ENCODE measurements at places on chromosomes 11 and 22.

- DNase-seq: no peak
Measured at GRCh38 chr22:45831394-45831793, 145.6 kb downstream of the WNT7B start.

DNA sequence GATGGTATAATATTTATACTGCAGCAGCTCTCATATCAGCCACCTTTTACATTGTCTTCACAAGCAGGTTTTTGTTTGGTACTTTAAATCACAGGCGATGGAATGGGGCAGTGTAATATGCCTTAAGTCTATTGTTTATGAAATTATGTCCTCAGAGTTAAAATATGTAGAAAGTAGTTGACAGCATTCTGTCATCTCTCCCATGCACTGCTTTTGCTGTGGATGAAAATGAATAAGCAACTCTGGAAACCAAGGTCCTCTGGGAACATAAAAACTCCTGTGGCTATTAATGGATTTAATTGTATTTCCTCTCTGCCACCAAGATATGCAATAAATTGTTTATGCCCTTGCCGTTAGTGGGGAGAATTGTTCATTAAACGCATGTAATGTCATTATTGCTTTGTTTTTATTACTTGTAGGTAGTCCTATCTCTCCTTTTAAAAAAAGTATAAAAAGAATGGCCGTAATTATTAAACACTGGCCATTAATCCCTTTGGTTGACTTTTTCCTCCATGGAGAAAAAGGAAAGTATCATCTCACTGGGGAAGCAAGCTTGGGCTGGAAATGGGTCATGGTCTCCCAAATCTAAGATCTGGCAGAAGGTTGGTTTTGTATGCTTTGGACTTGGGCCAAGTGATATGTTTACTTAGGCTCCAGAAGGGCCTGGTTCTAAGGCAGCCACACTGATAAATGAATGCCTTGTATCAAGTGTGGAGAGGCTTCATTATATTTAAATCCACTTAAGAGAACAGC, 13.1 kb downstream of the PACS1 start:
- DNase-seq: no peak

DNA sequence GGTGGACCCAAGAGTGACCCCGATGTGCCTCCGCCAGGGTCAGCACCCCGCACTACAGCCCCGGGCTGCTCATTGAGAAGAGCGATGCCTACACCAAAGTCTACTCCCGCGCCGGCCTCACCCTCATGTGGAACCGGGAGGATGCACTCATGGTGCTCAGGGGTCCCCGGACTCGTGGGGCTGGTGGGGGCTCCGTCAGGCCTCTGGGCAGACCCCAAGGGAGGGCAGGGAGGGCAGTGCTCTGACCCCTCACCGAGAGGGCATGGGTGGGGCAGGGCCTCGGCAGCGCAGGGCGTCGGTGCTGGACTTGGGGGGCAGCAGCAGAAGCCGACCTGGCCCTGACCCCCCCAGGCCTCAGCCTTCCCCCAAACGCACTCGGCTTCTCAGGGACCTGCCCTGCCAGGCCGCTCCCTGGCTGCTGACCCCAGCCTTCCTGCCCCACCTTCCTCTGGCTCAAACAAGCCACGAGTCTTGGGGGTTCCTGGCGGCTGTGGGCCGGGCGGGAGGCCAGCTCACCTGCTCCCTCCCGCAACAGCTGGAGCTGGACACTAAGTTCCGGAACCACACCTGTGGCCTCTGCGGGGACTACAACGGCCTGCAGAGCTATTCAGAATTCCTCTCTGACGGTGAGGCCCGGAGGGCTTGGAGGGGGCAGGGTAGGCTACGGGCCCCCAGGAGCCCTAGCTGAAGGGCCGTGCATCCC, 2.9 kb downstream of the MUC2 start:
- no peak for DNase-seq

- DNase-seq: no peak
Measured at GRCh38 chr11:111540937-111541253, 375 bp downstream of the LAYN start.

GRCh38 chr11:133078591-133079404, 453.5 kb downstream of the OPCML start:
- DNase-seq: no peak

DNA sequence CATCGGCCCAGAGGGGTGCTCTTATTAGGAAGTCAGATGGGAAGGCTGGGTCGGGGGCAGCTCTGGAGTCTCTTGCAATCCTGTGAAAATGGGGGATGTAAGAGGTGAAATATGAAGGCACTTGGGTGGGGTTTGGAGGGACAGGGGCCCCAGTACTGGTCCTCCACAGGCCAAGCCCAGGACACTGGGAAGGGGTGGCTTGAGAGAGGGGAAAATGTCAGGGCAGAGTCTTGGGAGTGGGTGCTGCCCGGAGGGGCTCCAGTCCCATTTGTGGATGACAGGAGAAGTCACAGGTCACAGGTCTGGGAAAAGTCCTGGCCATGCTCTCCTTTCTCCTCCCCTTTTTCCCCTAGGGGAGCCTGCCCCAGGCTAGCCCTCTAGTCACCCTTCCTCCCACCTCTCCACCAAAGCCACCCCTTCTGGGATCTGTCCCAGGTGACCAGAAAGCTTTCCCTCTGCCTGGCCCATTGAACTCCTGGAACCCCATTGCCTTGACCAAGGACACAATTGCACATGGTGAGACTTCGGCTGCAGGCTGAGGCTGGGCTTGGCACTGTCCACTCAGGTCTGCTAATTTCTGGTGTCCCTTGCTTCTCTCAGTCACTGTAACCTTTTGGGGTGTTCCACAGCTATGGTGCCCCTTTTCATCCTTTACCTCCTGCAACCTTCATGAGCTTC, 1465.0 kb downstream of the TBC1D22A start:
- DNase-seq: no peak

GRCh38 chr11:96752221-96752620, 362.4 kb downstream of the JRKL start:
- no peak for DNase-seq

DNA sequence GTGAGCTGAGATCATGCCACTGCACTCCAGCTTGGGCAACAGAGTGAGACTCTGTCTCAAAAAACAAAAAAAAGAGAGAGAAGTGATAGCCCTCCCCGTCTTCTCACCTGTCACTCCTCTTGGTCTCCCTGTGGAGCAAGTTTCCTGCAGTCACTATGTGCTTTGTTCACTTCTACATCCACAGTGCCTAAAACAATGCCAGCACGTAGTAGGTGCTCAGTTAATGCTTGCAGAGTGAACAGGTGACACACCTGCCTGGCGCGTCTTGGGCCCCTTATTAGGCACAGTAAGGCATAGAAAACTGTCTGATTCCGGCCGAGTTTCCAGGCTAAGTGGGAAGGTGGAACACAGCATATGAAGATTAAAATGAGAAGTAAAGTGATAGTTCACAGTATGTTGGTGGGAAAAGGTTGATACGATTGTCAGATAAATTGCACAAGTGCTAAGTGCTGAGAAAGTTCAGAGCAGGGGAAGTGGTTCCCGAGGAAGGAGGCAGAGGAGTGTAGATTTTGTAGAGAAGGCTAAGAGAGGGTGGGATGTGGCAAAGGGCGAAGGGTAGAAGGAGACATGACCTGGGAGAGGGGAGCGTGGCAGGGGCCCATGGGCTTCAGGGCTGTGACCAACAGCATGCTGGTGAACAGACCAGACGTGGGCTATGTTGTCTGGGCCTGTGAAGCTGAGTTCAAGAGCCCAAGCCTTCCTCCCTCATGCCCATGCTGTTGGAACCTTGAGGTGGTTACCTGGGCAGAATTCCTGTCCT, 41.9 kb downstream of the BCR start:
- DNase-seq: no peak

- no peak for DNase-seq
Measured at GRCh38 chr22:29166180-29166579, 39.5 kb upstream of the EMID1 start.

DNA sequence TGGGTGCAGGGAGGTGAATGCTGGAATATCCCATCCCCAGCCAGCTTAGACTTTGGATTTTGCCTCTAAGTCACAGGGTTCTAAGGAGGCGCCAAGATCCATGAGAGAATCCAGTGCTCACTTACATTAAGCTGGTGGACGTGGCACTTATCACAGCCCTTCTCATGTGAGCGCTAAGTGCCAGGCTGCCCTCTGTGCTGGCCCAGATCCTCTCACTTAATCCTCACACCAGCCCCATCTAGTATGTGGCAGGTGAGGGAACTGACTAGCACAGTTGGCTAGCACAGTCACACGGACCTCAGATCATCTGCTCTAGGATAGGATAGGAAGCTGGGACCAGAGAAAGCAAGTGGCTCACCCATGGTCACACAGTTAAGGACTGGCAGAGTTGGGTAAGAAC, 3.6 kb downstream of the HMOX1 start:
- DNase-seq: no peak
